H4 (cell line): ENCODE measurements at places on chromosomes 2 and 18. TPM values are rescaled to one million over a fixed set of nuclear protein-coding genes. Genes with fewer than 3 reads are reported as not detected.

The RGPD3 gene
- not detected in 2 replicates for total RNA-seq

The SERPINB3 gene
- total RNA-seq: not detected in 2 replicates

The SMYD1 gene
- not detected in 2 replicates for total RNA-seq

The RIT2 gene
- total RNA-seq: 2.1 and 5.1 TPM in 2 replicates

The EML6 gene
- 2.4 and 2.9 TPM in 2 replicates for total RNA-seq

- DNase-seq: no peak
Measured at GRCh38 chr2:45289997-45290709, 280.9 kb upstream of the SIX2 start.

DNA sequence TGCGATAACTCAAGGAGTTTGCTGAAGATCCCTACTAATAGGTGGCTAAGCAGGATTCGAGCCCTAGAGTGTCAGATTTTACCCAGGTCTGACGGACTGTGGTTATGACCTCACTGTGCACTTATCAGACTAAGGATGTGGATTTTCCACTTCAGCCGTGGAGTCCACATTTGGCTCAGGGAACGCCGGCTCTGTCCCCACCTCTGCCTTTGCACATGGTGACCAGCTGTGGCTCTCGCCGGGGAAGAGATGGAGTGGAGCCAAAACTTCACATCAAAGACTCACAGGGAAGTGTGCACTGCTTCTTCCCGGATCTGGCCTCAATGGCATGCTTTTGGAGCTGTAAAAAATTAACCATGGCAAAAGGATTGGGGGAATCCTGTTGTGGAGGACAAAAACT, 249.3 kb upstream of the APCDD1 start:
- DNase-seq: no peak

DNA sequence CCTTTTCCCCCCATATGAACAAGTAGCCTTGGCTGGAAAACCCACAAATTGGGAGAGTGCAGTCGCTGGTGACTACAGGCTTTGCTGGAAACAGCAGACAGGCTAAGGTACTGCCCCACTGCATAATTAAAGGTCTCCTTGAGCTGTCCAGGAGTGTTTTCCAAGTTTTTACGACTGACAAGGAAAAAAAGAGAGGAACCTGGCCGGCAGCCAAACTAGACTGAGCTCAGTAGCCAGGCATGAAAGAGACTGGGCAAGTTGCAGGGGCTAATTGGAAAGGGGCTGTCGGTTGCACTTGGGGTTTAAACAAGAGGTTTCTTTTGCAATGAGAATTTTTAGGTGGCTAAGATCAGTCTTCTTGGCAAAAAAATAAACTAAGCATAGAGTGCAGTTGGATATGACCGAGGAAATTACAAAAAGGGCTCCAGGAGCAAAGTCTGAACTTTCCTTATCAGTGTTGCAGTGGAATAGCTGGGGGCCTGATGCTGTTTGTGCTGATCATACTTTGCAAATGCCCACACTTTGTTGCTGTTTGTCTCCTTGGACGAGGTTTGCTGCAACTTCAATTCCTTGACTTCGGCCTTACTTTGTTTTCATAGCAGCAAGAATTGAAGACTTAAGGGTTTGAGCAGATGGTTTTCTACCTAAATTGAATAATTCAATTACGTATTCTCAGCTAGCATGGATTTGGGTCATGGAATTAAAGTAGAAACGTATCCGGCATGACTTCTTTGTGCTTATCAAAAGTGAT, 2.1 kb downstream of the GULP1 start:
- DNase-seq: peak; percentile 79

GRCh38 chr2:85953476-85953875, 64.7 kb upstream of the ST3GAL5 start:
- DNase-seq: no peak

DNA sequence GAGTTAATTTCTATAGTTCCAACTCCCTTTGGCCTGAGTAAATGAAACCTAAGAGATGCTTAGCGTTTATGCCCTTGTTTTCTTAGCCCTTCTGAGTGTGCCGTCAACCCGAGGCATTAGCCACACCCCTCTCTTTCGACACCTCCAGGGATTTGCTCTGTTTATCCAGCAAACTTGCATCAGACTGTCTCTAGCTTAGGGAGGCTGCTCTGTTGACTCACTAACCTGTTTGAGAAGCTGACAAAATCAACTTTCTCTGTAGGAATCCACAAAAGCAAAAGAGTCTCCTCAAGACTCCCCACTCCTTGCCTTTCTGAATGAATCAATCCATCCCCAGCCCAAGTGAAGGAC, 317.6 kb downstream of the TNS1 start:
- peak; percentile 83 for DNase-seq

DNA sequence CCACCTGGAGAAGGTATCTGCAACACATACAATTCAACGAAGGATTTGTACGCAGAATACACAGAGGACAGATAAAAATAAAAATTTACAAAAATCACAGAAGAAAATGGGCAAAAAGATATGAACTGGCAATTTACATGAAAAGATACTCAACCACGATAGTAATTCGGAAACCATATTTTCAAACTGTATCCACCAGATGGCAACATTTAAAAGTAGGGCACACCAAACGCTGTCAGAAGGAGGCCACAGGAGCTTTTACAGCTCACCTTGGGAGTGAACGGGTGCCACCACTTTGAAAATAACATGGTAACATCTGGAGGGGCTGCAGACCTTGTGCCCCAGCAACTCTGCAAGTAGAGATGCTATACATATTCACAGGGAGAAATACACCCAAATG, 9.8 kb downstream of the KIF1A start:
- no peak for DNase-seq

DNA sequence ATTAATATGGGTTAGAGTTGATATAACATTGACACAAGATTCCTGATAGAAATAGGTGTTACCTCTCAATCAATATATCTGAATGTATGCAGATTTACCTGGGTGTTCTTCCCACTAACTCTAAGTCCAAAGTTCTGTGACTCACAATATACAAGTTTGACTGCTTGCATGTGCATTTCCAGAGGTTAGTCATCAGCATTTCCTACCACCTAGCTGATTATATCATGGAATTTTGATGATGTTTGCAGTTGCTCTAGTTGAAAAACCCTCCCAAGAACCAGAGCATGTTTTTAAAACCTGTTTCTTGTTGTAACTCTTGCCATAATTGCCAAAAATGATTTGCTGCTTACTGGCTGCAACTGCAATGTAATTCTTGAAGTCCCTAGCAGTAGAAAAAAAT, 15.0 kb upstream of the DSG1 start:
- no peak for DNase-seq

GRCh38 chr2:75896779-75897366, 186.2 kb upstream of the GCFC2 start:
- peak; percentile 57 for DNase-seq
